ENCODE measurements at places on chromosomes 2 and 18.

DNA sequence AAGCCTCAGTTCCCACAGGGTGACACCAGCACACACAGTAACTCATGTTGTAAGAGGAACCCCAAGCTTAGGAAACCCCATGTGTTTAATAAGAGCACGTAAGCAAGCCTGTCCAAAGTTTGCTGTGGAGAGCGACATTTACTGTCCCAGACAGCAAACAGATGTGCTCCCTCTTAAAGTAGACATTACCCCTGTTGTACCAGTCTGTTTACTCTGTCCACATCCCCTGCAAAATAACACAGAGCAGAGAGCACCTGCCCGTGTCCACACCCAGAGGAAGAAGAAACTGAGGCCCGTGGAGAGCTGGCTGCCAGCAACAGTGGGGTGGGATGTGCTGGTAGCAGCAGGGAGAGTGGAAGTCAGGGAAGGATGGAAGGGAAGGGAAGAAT is 243.5 kb downstream of the GBX2 start:
- DNase-seq = no peak

DNA sequence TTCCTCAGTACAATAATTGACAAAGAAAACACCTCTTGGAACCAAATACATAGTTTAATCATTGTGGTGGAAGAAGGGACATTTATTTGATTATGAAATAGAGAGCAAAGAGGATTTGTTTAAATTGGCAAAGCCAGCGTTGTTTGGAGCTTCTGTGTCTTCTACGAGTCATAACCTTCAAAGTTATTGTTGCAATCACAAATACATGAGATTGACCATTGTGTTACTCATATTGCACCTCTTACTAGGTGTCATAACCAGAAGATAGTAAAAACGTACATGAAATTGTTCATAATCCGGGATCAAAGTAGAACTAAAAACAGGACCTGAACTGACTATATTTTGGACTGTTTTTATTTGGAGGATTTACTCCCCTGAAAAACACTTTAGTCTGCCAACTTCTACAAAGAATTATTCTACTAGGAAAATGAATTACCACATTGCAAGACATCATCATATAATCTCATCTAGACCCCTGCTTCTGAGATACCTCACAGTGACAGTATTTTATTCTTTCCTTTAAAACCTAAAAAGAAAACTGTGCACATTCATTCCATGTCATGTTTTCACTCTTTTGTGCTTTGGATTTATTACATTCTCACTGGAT is 151.7 kb upstream of the KLF7 start:
- DNase-seq = no peak

DNA sequence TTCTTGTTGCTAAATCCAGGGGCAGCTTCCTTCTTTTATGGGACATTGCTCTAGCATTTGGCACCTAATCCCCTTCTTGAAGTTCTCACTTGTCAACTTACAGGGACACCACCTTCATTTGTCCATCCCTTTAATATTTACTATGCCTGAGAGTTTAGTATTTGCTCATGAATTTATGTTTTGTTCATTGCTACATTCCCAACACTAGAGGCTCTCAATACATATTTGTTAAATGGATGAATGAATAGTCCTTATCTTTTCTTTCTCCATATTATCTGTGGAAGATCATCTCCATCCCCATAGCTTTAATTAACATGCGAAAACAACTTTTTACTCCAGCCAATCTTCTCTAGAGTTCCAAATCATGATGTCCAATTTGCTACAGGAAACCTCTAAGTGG is 5.4 kb downstream of the CWC22 start:
- DNase-seq = no peak

DNA sequence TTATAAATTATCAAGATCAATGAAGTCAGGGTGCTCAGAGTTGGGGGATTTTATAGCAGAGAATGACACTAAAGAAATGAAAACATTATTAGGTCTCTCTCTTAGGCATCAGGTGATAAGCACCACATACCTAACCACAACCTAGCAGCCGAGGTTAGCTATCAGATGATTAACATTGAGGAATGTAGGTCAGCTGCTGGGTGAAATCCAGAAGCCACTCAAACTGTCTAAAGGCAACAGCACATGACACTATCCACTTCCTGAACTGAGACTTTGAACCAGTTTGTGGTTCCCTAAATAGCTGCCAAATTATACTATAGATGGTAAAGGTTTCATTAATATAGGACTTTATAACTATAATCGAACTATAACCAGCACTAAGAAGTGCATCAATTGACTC is 4.7 kb downstream of the EPG5 start:
- DNase-seq = peak; percentile 19

DNA sequence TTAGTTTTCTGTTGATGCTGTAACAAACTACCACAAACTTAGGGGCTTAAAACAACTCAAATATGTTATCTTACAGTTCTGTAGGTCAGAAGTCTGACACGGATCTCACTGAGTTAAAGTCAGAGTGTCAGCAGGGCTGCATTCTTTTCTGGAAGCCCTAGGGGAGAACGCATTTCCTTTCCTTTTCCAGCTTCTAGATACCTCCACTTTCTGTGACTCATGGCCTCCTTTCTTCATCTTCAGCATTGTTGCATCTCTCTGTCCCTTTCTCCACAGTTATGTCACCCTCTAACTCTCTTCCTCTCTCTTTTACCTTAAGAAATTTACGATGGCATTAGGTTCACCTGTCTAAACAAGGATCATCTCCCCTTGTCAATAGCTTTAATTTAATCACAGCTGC is 13.3 kb upstream of the PPP4R1 start:
- no peak for DNase-seq

DNA sequence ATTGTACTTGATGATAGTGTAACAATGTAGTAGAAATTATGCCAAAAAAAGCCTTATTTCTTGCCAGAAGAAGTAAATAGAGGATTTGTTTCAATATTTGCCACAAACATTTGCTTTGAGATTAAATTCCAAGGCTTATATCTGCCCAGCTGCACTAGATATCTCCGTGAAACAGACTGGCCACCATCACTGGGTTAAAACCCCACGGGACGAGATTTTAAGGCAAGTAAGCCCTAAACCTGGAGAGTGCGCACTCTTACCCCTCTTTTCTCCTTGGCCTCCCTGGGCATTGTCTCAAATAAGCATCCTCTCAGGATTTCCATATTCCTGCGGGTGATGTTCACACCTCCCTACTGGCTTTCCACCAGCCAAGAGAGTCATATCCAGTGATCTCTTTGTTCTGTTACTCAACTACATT is 334.4 kb downstream of the AGPS start:
- DNase-seq = no peak

DNA sequence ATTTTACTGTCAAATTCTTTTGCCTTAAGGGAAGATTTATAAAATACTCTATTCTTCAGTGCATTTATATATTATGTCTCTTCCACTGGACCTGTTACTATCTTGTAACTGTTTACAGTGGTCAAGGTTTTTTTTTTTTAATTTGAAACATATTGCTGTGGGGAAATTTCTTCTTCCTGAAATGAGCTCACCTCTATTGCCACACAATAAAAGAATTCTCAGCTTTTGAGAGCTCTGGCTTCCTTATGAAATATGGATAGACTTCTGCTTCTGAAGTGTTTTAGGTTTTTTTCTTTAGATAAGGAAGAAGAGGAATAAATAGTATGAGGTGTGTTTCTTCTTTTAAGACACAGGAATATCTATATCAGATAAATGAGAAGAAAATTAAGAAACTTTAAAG is 7.7 kb downstream of the VRK2 start:
- no peak for DNase-seq

DNA sequence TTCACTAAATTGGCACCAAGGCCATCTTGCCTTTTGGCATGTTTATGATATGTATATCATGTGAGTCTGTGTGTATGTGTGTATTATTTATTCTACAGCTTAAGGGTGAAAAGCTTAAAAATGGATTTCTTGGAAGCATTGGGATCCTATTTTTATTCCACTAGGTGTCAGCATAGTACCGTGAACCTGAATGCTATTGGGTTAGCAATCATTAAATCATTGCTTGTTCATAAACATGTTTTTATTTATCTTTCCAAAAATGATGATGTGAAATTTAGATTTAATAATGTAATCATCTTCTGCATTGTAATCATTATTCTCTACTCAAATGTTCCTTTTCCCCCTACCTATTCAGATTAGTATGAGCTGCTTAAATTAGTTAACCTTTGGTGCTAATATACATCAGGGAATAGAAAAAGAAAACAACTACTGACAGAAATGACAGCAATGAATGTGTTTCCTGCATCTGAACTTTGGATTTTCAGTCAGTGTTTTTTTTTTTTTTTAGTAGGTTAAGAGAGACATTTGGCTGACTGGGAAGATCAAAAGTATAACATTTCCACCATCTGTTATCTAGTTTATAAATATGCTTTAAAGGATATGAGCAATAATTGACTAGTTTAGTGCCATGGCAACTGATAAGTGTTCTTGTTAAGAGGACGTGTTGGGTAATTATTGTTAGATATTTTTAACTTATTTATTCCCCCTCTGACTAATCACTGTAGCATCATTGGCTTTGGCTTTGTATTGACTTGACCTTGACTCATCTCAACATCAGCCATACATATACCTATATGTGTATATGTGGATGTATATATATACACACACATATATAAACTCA is 14.1 kb upstream of the ZSWIM2 start:
- DNase-seq = no peak

GRCh38 chr2:216792222-216793021 is 67.4 kb downstream of the TNP1 start:
- DNase-seq = no peak

DNA sequence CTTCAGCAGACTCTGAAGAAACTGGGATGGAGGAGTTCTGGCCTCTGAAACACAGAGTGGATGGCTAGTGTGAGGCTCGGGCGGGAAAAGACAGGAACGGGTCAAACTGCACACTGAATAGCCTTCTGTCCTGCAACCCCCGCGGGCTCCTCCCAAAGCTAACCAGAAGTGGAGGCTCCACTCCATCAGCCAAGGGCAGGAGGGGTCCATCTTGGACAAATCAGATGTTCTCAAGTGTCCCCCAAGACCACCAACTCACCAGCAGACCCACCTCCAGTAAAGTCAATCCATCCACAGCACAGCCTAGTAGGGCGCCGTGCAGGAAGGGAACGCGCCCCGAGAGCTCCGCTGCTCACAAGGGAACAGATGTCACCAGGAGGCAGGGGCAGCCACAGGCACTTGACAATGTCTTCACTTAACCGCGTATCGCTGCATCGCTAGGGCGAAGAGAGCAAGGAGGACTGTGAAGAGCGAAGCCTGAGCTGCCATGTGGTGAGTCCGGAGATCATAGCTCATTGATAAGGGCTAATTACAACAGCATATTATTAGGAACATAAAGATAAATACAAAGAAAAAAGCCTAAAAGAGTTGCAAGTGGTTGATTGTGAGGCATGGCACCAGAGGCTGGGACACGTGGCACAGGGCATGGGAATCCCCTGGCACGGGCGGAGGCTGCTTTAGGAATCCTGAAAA is 494.6 kb upstream of the MYT1L start:
- DNase-seq = no peak

- no peak for DNase-seq
Observed at GRCh38 chr18:32760391-32760790, 12.4 kb downstream of the KLHL14 start.

GRCh38 chr18:34808389-34808788 is 98.3 kb downstream of the DTNA start:
- no peak for DNase-seq

GRCh38 chr2:218091746-218092145 is 22.7 kb downstream of the RUFY4 start:
- no peak for DNase-seq

GRCh38 chr18:50906843-50907242 is 27.9 kb downstream of the ME2 start:
- no peak for DNase-seq

DNA sequence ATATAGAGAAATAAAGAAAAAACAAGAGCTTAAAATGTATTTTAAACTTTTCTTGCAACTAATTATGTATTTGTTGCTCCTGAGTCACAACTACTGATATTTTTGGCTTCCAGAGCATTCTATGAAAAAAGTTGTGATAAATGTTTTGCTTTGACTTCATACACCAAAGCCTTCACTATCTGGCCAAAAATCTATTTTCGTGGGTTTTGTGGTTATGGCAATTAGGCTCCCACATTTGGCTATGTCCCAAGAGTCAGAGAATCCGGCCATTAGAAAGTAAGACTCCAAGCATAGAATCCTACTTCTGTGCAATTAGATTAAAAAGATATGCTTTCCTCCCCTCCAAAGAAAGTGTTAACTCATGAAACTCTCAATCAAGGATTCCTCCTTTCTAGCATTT is 1456.1 kb upstream of the ACVR2A start:
- no peak for DNase-seq

GRCh38 chr18:72819050-72819449 is 48.7 kb downstream of the NETO1 start:
- DNase-seq = no peak

GRCh38 chr2:235360446-235360845 is 133.4 kb upstream of the AGAP1 start:
- DNase-seq = no peak

- no peak for DNase-seq
Observed at GRCh38 chr2:109480486-109481195, 133.1 kb downstream of the SEPTIN10 start.

- DNase-seq = no peak
Observed at GRCh38 chr2:163353551-163353950, 382.3 kb downstream of the FIGN start.

- DNase-seq = no peak
Observed at GRCh38 chr18:56161566-56162260, 476.7 kb downstream of the TXNL1 start.

DNA sequence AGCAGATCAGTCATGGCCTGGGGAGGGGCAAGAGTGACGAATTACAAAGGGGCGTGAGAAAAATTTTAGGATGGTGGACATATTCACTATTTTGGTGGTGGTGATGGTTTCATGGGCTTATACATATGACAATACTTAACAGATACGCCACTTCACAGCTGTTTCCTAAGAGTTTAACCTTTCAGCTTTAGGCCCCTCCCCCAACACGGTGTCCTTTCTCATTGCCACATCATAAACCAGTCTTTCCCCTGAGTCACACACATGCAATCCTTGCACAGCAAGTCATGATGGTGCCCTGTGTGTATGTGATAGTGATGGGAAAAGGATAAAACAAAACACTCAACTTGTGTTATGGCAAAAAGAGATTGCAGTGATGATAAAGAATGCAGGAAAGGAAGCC is 47.6 kb upstream of the IL1R1 start:
- peak; percentile 22 for DNase-seq

GRCh38 chr2:106843001-106843909 is 42.7 kb downstream of the ST6GAL2 start:
- DNase-seq = no peak

DNA sequence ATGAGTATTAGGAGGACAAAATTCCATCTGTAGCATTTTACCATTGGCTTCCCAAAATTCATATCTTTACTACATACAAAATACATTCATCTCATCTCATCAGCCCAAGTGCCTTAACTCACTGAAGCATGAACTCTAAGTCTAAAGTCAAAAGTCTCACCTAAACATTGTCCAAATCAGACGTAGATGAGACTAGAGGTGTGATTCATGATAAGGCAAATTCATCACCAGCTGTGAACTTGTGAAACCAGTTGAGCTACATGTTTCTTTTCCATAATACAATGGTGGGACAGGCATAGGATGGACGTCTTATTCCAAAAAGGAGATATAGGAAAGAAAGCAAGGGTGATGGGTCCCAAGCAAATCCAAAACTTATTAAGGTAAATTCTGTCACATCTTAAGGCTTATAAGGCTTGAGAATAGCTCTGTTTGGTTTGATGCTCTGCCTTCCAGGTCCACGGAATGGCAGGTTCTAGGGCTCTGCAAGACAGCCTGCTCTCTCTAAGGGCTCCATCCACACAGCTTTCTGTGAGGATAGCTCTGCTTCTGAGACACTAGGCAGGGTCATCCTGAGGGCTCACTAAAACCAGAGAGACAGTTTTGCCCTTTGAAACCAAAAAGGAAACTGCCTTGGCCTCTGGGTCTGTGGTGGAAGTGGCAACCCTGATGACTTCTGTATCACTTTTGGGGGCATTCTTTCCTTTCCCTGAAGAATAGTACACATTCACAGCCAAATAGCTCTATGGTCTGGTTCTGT is 9.6 kb downstream of the IFIH1 start:
- no peak for DNase-seq

Measured in stimulated activated naive CD4-positive, alpha-beta T cell treated with Interleukin-2 at 50 U/mL for 16 hours (primary cell).